Activated T-cell treated with anti-CD3 and anti-CD28 coated beads for 48 hours (primary cell): ENCODE measurements at places on chromosomes 5 and 9.
A peak's percentile ranks its signal among the peaks of the same experiment; 100 is the strongest.

DNA sequence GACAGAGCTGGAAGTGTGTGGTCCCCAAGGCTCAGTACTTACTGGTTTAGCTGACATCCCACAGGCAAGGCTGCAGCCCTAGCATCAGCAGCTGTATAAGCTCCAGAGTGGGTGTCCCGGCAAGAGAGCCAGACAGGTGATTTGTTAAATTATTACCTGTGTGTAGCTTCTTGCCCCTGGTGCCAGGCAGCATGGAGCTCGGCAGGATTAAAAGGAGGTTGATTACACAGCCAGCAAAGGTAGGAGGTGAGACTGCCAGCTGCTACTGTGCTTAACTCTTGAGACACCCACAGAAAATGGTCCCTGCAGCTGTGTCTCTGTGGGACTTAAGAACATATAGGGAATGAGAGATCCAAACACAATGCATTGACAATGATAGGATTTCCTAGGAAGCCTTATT, 54.2 kb downstream of the ARHGAP26 start:
- no peak for DNase-seq

GRCh38 chr9:35229066-35229778, 67.4 kb downstream of the UNC13B start:
- no peak for DNase-seq

DNA sequence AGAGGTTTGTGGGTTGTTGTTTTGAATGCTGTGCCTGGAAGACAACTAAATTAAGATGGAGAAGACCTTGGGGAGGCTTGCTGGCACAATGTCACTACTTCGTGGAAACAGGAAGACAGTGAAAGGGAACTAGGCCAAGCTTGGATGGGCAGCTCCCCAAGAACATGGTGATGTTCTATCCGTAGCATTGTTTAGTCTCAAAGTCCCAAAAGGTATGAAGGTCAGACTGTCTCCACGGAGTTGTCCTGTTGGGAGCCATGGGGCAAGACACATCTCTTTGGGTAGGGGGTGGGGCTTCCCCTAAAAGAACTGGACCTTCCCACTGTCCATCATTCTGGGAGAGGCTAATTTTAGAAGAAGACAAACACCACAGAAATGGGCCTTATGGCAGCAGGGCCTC, 140.5 kb downstream of the ENTREP1 start:
- DNase-seq, result no peak

- DNase-seq, result no peak
Observed at GRCh38 chr9:95315108-95315746, 2.3 kb downstream of the FANCC start.

DNA sequence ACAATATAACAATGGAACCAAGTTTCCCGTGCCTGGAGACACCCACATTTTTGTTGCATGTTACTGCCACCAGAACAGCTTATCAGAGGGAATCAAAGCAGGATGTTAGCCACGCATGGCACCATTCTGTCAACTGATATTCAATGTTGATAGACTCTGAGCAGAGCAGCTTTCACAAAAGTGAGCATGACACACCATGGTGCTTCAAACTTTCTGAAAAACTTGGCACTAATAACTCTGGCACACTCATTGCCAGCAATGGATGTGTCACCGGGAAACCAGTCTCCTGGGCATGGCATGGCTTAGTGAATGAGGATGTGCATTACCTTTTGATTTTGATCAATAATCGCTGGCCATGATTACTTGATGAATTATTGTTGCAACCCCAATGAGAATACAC, 19.7 kb downstream of the NIPSNAP3B start:
- no peak for DNase-seq

- no peak for DNase-seq
Observed at GRCh38 chr5:54401515-54401914, 54.0 kb upstream of the HSPB3 start.

GRCh38 chr9:97237951-97238889, 69.2 kb upstream of the CCDC180 start:
- DNase-seq, result peak; percentile 74

- no peak for DNase-seq
Observed at GRCh38 chr5:110053824-110054223, 364.1 kb downstream of the MAN2A1 start.

DNA sequence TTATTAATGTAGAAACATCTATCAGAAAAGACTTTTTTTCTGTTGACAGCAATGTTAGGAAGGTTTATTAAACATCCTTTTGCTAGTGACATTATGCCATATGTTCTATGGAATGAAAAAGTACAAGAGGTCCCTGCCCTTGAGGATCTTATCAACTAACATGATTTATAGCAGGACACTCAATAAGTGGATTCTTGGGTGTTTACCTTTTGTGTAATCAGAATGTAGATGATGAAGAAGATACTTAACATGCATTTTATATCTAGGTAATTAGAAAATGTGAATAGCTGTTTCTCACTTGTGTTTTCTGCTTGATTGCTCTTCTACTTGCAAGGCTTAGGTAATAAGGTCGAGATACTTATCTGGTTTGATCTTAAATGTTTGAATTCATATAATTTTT, 4.9 kb downstream of the HMGCR start:
- DNase-seq, result no peak
